Type B pancreatic cell (in vitro differentiated cells): ENCODE measurements at places on chromosomes 12 and 14. TPM values are rescaled to one million over a fixed set of nuclear protein-coding genes. Genes with fewer than 3 reads are reported as not detected.

Gene LTB4R
- 5.1 and 8.8 TPM in 2 replicates for total RNA-seq

Gene PMCH
- total RNA-seq, result not detected in 2 replicates

- no peak for DNase-seq
- no peak overlapping the region for H3K27ac ChIP-seq
- H3K4me3 ChIP-seq, result no peak overlapping the region
- no peaks in the 10 kb centered on the region for H3K27me3 ChIP-seq
- peaks cover 3% of the 10 kb centered on the region for H3K36me3 ChIP-seq
Measured at GRCh38 chr12:16086942-16087341, 175.8 kb downstream of the DERA start.

DNA sequence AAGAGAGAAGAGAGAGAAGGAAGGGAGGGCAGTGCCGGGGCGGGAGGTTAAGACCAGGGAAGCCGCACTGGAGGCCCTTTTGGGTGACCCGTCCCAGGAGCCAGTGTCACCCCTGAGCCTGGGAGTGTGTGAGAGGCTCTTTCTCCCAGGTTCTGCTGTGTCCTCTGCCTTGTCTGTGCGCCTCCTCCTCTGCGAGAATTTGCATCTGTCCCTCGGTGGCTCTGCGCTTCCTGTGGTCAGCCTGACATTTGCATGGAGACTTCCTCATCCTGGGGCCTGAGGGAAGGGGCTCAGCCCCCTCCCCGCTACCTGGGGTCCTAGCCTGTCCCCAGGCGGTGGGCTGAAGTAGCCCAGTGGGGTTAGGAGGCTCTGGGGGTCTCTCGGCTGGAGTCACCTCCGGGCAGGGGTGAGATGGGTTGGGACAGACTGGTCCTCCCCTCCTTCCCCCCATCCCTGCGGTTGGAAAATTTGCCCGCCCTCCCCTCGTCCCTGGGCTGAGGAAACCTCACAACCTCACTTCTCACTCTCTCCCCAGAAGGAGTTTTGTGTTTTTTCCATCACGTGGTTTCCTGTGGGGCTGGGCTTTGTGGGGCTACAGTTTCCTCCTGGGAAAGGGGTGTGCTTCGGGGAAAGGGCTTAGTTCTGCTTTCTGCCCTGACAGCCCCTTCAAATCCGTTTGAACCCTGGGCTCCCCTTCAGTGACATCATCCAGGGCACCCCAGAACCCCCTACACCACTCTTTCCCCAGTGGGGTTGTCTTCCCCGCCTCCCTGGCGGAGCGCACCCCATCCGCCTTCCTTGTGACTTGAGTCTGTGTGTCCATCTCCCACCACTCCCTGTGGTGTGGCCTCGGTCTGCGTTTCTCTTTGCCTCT lies 2.5 kb downstream of the PTPN6 start:
- H3K4me3 ChIP-seq, result no peak overlapping the region
- peaks cover 5% of the 10 kb centered on the region for H3K4me1 ChIP-seq
- peaks cover 4% of the 10 kb centered on the region for H3K36me3 ChIP-seq

- H3K4me1 ChIP-seq, result no peaks in the 10 kb centered on the region
- no peak overlapping the region for H3K4me3 ChIP-seq
- H3K27me3 ChIP-seq, result no peaks in the 10 kb centered on the region
- no peaks in the 10 kb centered on the region for H3K36me3 ChIP-seq
- H3K27ac ChIP-seq, result no peak overlapping the region
Measured at GRCh38 chr14:86654558-86655184, 1124.7 kb downstream of the FLRT2 start.

DNA sequence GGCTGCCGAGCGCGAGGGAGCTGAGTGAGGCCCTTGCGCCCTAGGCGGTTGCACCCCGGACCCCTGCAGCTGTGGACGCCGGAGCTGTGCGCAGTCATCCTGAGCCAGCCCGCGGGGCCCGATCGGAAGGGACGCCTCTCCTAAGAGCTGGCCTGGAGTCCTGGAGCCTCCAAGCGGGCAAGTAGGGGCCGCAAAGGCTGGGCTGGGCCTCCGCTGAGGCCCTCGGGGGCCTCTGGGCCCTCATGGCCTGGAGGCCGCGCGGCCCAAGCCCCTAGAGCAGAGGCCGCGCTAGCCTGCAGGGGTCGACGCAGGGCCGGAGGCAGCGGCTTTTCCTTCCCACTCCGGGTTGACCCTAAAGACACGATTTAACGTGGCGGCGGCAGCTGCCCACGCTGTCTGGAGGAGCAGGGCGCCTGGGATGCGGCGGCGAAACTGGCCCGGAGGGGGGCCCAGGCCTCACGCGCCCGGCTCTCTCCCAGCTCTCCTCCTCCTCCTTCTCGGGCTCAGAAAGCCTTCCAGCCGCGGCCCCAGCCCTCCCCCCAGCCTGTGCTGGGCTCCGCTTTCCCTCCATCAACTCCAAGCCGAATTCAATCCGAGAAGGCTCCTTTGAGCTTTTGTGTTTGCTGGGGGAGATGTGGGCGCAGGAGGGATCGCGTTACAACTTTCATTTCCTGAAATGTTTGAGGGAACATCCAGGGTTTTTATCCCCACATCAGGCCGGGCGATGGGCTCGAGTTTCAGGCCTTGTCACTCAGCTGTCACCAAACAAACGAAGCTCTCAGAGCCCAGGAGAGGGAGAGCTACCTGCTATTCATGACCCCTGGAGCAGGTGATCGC lies 11.6 kb downstream of the SIX1 start:
- H3K4me1 ChIP-seq, result peaks cover 33% of the 10 kb centered on the region
- peak; percentile 80 for DNase-seq
- H3K4me3 ChIP-seq, result peak overlapping the region; percentile 83
- H3K36me3 ChIP-seq, result peaks cover 8% of the 10 kb centered on the region
- H3K27me3 ChIP-seq, result peaks cover 68% of the 10 kb centered on the region
